ENCODE measurements at places on chromosomes 1 and 21. TPM values are rescaled to one million over a fixed set of nuclear protein-coding genes. Genes with fewer than 3 reads are reported as not detected.

GRCh38 chr1:191739544-191739943, 418.7 kb upstream of the RGS18 start:
- DNase-seq, result no peak

DNA sequence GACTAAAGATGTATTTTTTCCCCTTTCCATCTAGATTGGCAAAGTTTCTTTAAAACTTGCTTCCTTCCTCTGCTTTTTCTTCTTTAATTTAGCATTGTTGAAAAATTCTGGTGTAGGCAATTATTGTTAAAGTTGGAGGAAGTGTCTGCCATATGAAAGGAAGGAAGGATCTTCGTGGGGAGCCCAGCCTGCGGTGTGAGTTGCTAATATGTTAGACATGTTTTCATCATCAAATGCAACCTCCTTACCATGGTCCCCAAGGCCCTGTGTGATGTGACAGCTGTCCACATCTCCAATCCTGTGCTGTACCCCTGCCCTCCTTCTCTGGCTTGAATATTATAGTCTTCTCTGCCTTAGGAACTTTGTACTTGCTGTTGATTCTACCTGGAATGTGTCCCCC, 81.0 kb upstream of the ZBTB18 start:
- no peak for DNase-seq

- no peak for DNase-seq
These were observed 1021.6 kb downstream of the NCAM2 start for GRCh38 chr21:22019766-22020165.

GRCh38 chr1:160626509-160627342, 20.1 kb downstream of the SLAMF1 start:
- DNase-seq, result no peak

TCP10L gene
- not detected for total RNA-seq

FMO5 gene
- total RNA-seq, result 46.7 TPM

LORICRIN gene
- total RNA-seq, result not detected

TESK2 gene
- 9.6 TPM for total RNA-seq

SLC2A5 gene
- 2.7 TPM for total RNA-seq

C8A gene
- total RNA-seq, result not detected

PAQR6 gene
- total RNA-seq, result 0.43 TPM

All from stomach (tissue), 19 donors.